Activated naive CD4-positive, alpha-beta T cell (primary cell): ENCODE measurements at places on chromosomes 2 and 18.

DNA sequence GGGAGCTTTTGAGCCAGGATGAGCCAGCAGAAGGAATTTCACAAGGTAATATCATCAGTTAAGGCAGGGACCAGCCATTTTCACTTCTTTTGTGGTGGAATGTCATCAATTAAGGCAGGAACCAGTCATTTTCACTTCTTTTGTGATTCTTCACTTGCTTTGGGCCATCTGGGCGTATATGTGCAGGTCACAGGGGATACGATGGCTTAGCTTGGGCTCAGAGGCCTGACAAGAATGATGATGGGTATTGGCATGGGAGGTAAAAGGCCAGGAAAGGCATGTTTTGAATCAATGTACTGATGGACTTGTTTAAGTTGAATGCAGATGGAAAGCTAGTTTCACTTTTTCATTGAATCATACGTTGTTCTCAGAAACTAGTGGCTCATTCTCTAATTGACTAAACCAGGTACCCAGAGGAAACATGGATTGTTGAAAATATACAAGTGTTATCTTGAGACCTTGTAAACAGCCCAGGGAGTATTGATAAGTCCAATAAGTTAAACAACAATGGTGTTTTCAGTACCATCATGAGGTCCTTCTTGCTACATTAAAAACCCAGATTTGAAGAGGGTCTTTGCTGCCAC, 1672.5 kb upstream of the DDX18 start:
- no peak for DNase-seq

DNA sequence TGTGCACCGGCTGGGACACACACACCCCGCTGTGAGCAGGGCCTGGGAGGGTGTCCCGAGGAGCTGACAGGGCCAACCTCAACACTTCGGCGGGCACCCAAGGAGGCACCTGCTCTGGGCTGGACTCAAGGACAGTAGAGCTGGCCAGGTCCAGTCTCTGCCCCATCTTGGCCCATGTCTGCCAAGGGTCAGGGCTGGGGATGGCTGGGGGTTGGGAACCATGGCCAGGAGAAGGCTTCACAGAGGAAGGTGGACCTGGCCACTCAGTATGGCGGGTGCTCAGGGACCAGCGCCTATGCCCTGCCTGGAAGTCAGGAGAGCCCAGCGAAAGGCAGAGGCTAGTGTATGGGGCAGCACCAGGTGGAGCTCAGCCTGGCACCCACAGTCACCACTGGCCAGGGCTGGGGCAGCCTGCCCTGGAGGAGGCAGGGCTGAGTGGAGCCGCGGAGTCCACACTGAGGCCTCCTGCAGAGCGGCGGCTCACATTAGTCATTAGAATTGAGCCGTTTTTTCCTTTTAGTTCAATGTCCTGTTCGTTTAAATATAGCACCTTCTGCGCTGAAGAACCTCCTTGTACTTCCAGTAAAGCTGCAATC, 4.2 kb downstream of the ERFE start:
- no peak for DNase-seq

GRCh38 chr2:42969231-42970150, 177.1 kb upstream of the HAAO start:
- DNase-seq = no peak

GRCh38 chr2:178256382-178257042, 62.2 kb downstream of the OSBPL6 start:
- DNase-seq = no peak

- no peak for DNase-seq
These were observed 118.9 kb downstream of the TMEM182 start for GRCh38 chr2:102880731-102881130.

DNA sequence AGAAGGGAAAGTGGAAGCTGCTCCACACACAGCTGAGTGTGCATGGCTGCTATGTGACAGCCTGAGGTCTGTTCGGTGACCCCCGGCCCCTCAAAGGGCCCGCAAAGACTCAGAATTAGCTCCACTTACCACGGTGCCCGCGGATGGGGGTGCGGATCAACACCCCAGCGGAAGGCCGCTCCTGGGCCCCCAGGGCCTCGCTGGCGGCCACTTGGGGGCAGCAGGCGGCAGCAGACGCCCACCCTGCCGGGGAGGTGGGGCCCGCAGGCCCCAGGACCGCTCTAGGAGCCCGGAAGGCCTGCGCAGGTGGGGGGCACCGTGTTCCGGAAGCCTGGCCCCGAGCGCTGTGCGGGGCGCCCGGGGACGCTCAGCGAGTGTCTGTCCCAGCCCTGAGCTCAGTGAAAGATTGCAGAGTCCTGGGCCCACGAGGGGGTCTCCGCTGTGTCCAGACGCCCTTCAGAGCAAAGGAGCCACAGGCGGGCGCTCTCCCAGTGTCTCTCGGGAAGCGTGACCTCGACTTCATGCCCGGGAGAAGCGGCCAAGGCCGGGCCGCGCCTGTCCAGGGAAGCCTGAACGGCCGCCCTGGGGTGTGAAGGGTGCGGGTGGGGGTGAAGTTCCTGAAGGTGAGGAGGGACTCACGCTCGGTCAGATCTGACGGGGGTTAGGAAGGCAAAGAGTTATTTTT, 118.7 kb downstream of the VAPA start:
- no peak for DNase-seq

DNA sequence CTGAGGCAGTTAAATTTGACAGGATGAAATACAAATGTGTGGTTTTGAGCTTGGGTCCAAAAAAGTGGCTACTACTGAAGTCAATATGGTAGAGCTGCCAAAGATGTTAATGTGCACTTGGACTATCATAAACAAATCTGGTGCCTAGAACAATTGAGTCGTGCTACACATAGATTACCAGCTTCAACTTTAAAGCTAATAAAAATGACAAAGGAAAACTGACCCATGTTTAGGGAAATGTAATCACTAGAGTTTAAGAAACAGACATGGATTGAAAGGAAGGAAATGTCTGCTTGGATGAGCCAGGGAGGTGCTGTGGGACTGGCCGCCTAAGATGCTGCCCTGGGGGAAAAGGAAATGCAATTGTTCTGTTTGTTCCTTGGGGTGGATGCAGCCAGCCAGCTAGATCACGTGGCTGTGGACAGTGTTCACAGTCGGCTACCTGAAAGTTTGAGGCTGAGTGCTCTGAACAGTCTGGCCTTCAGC, 36.6 kb downstream of the CYB5A start:
- no peak for DNase-seq

DNA sequence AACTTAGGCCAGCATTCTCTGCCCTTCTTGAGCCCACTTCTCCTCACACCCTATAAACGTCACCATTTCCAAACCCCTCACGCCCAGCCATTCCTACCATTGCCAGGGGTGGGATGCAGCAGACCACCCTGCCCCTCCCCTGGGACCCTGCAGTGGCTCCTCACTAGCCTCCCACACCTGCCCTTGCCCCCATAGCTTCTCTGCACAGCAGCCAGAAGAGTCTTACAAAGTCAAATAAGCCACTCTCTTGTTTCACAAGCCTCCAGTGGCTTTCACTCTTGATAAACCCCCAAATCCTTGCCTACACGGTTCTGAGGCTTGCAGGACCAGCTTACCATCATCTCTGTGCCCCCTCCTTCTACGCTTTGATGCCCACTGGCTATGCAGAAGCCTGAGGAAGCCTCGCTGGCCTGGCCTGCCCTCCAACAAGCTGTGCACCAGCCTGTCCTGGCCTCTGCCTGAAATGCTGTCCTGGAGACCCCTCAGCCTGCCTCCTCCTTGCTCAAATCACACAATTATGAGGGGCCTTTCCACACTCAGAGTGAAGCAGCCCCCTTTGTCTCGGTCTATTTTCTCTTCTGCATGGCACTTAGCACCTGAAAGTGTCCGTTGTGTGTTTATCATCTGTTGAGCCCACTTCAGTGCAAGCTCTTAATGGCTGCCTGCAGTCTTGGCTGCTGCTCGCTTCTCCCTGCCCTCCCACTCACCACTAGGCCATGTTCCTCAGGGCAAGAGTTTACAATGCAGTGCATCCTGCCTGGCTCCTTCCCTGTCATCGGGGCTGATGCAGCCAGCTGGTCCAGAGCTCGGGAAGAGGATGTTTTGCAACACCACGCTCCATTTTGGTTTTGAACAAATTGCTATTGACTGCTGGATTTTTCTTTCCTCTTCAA, 82.6 kb upstream of the RGPD5 start:
- no peak for DNase-seq

DNA sequence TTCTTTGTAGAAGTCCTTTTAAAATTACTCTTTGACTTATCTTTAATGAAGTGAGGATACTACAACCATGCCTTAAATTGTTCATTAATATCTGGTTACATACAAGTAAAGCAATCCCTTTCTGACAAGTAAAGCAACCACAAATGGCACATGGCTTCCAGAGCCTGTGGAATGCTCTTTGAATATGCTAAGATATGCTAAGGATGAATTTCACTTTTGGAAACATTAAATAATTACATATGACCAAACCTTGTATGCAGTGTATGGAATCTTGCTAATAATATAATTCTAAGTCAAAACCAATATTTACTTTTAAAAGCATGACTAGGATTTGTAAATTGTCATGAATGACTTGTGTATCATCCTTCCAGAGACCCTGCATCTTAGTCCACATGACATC, 1711.2 kb upstream of the CELF4 start:
- DNase-seq = no peak

GRCh38 chr2:160301420-160301819, 101.3 kb upstream of the ITGB6 start:
- no peak for DNase-seq

GRCh38 chr2:136510244-136510643, 255.1 kb upstream of the THSD7B start:
- no peak for DNase-seq

GRCh38 chr2:203811491-203812221, 55.9 kb upstream of the CTLA4 start:
- DNase-seq = no peak

DNA sequence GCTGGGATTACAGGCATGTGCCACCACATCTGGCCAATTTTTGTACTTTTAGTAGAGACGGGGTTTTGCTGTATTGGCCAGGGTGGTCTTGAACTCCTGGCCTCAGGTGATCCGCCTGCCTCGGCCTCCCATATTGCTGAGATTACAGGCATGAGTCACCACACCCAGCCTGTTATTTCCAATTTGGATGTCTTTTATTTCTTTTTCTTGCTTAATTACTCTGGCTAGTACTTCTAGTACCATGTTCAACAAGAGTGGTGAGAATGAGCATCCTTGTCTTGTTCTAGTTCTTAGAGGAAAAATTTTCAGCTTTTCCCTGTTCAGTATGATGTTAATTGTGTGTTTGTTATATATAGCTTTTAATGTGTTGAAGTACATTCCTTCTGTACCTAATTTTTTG, 23.4 kb downstream of the CCDC138 start:
- DNase-seq = no peak

GRCh38 chr2:10877651-10878111, 34.1 kb upstream of the KCNF1 start:
- DNase-seq = no peak

DNA sequence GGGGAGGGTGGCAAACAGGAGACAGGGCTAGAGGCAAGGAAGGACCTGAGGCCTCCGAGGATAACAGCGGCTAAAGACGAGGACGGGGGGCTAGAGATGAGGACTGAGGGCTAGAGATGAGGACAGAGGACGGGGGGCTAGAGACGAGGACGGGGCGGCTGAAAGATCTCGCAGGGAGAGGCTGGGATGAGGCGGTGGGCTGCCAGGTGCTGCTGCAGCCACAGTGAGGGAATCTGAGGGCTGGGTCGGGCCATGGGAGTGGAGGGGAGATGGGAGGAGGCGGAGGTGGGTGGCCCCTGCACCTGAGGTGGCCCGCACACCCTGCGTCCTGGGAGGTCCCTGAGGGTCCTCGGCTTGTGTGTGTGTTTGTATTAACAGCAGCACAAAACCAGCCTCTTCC, 350.2 kb upstream of the SALL3 start:
- DNase-seq = no peak

- no peak for DNase-seq
These were observed 3.3 kb downstream of the GAD1 start for GRCh38 chr2:170819680-170820664.

GRCh38 chr2:234905547-234906265, 46.1 kb upstream of the SH3BP4 start:
- no peak for DNase-seq

- DNase-seq = no peak
These were observed 87.6 kb downstream of the ACKR3 start for GRCh38 chr2:236657215-236657614.
